Cortex of kidney (tissue), 1 donor: ENCODE measurements at places on chromosomes 13 and 19.

- DNase-seq, result no peak
Measured at GRCh38 chr19:2053601-2054389, 2.8 kb upstream of the MKNK2 start.

- no peak for DNase-seq
Measured at GRCh38 chr19:42335374-42335936, 10.0 kb downstream of the MEGF8 start.

DNA sequence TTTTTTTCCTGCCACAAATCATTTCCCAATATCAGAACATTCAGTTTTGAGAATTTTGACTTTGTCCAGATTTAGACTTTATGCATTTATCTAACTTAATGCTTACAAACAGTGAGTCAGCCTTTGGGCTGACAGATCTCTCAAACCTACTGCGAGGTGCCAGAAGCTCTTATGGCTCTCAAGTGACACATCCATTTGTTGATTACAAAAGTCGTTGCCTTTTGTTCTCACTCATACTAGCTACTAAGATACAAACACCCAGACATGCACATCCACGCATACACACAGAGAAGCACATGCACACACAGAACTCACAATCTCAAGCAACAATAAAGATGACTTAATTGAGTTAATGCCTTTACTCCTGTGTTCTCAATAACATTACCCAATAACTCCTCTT is 1147.5 kb downstream of the DIAPH3 start:
- DNase-seq, result no peak

DNA sequence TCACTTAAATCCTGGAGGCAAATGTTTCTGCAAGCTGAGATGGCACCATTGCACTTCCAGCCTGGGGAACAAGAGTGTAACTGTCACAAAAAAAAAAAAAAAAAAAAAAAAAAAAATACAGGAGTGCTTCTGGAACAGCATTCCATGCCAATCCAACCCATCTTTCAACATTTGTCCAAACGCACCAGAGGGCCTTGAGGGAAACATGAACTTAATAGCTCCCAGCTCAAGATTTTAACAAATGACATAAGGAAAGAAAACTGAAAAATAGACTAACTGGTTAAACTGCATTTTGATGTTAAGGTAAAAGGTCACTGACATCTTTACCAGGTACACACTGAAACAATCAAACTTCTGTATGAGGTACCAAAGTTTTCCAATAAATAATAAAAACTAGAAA is 47.7 kb upstream of the ZNF83 start:
- DNase-seq, result no peak

- DNase-seq, result no peak
Measured at GRCh38 chr19:21835429-21835809, 563 bp downstream of the ZNF43 start.

DNA sequence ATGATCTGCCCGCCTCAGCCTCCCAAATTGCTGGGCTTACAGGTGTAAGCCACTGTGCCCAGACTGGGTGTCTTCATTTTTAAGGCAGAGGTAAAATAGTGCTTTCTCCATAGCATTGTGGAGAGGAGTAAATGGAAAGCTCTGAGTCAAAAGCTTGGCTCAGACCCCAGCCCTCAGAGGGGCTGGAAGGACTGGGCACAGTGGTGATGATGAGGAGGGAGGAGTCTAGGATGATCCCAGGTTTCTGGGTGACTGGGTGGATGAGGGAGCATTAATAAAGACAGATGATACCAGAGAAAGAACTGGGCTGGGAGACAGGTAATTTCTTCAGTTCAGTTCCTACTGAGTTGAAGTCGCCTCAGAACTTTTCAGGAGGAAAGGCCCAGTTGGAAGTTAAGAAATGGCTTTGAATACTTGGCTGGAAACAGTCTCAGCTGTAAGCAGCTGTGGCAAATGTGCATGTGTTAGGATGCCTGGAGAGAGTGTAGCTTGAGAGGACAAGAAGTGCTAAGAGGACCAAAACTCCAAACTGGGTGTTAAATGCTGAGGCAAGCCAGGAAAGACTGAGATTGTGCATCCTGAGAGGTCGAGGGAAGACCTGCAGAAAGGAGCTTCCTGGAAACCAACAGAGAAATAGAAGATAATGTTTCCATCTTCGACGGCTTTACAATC is 37.1 kb upstream of the MEDAG start:
- no peak for DNase-seq

DNA sequence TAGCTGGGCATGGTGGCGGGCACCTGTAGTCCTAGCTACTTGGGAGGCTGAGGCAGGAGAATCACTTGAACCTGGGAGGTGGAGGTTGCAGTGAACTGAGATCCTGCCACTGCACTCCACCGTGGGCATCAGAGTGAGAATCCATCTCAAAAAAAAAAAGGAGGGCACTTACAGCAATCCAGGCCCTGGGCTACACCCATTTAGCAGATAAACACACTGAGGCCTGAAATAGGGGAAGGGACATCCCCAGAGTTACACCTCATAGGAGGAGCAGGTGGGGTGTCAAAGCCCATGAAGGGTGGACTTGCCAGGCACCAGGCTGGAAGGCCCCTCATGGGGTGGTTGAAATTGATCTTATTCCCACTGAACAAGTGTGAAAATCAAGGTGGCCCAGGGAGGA is 13.9 kb upstream of the PLAUR start:
- no peak for DNase-seq

DNA sequence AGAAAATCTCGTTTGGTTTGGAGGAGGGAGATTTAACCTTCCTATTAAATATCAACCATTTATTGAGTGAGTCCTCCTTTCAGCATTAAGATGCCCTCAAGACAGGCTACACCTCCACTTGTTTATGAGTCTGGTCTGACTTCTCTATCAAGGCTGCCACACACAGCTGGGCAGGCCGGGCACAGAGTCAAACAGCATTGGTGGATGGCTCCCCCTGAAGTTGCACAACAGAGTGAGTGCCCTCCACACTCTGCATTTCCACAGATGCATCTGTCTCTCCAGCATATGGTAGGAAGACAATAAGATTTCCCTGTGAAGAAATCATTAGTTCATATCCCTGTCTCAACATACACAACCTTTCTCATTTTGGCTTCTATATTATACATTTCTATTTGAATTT is 31.4 kb downstream of the PHF11 start:
- no peak for DNase-seq

- DNase-seq, result no peak
Measured at GRCh38 chr13:24142886-24143285, 17.6 kb upstream of the SPATA13 start.

DNA sequence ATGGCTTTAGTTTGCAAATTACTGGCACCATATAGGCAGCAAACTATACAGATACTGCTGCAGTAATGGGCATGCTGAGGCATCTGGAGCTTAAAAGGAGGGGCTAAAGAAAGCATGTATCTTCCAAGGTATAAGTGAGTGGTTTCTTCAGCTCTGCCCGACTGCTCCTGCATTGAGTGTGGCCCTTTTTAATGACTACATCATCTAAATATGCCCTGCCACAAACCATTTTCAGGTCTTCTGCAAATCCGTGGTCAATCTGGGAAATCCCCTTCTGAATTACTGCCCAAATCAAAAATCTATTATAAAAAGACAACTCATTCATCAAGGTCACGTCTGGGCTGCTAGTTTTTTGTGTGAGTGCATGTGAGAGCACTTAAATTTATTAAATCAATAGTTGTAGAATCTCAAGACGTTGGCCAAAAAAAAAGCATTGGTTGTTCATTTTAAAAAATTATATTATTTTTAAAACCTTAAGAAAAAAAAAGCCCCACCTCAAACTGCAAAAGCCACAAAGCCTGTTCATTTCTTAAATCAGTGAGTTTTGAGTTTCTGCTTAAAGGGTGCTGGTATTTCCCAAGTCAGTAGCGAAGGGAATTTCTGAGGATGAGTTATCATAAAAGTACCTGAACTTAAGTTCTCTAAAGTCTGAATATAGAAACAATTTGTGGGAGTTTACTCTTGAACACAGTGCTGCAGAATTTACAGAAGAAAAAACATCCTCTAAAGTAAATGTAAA is 16.3 kb downstream of the LCP1 start:
- DNase-seq, result no peak

DNA sequence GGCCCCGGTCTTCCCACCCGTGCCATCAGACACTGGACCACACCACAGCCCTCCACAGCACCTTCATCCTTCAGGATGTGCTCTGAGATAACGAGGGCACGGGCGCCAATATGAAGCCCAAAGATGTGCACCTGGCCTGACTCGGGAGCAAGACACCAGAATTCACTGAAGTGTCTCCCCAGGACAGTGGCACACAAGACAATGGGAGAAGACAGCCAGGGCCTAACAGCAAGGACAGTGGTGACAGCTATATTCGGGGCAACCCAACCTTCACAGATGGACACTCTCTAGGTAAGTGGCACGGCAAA is 7.2 kb downstream of the DDX39A start:
- no peak for DNase-seq
